ENCODE measurements at places on chromosomes 13 and 19.

DNA sequence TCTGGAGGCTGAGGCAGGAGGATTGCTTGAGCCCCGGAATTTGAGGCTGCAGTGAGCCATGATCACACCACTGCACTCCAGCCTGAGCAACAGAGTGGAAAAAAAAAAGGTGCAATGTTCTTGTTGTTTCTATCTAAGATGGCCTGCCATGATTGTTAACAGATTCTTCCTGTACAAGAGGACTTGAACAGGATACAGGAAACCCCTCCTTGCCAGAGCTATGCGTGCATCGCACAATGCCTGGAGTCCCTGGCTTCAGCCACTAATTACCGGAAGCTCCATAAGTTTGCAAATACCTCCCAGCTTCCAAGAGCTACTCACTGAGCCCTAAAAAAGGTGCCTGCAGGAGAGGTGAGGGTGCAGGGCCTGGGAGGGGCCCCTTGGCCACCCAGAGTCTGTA lies 13.1 kb upstream of the HIF3A start:
- no peak for DNase-seq

- no peak for DNase-seq
Measured at GRCh38 chr13:113978741-113979481, 5.0 kb upstream of the C13orf46 start.

GRCh38 chr19:39252458-39252857 lies 3.8 kb upstream of the IFNL4 start:
- no peak for DNase-seq

- no peak for DNase-seq
Measured at GRCh38 chr13:103762523-103762922, 696.3 kb upstream of the SLC10A2 start.

GRCh38 chr19:2246801-2247361 lies 2.2 kb upstream of the AMH start:
- no peak for DNase-seq

GRCh38 chr19:32104850-32105235 lies 240.6 kb upstream of the ZNF507 start:
- DNase-seq: no peak

- no peak for DNase-seq
Measured at GRCh38 chr19:41261474-41262190, 2.5 kb upstream of the HNRNPUL1 start.

DNA sequence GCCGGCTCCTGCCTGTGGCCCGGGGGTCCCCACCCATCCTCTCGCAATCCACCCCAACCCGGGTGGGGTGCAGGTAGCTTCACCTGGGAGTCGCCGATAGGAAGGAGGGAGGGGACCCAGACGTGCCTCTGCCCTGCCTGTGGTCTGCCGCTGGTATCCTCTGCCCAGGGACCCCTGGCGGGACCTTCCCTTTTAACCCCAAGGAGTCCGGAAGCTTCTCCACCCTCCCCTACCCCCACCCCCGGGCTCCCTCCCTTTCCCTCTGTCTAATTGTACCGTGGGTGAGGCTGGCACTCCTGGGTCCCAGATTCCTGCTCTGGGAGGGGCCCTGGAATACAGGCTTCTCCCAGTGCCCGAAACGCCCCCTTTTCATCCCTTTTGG lies at the start of gene KLK10:
Gene KLK10 (minus strand): TSS at position 166 of the 382 bp plus-strand sequence. CDS start 579 bp downstream, outside the sequence.
- no peak for DNase-seq

DNA sequence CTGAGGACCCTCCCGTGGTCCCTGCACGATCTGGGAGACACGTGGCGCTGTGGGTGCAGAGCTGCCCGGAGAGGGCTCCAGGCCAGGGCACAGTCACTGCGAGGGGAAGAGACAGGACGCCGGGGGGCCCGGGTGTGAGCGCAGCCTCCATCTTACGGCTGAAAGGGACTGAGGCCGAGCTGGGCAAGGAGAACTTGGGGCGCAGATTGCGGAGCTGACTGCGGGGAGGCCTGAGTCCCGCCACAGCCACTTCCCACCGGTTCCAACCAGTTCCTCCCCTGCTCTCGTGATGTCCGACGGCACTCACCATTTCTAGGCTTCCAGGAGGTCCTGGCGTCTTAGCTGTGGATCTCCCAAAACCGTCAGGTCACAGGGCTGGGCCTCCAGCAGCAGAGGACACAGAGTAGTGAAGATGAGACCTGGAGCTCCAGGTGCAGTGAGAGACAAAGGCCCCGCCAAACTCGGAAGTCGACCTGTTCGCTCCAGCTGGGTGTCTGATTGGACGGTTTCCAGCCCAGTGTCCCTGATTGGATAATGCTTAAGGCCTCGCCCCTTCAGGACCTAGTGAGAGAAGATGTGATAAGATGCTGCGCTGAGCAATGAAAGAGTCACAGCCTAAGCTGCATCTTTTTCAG lies 4.8 kb upstream of the ZNF253 start:
- DNase-seq: peak; percentile 20

- no peak for DNase-seq
Measured at GRCh38 chr13:46666727-46667456, 113.9 kb downstream of the LRCH1 start.

GRCh38 chr13:98719527-98720250 lies 32.8 kb downstream of the SLC15A1 start:
- no peak for DNase-seq

DNA sequence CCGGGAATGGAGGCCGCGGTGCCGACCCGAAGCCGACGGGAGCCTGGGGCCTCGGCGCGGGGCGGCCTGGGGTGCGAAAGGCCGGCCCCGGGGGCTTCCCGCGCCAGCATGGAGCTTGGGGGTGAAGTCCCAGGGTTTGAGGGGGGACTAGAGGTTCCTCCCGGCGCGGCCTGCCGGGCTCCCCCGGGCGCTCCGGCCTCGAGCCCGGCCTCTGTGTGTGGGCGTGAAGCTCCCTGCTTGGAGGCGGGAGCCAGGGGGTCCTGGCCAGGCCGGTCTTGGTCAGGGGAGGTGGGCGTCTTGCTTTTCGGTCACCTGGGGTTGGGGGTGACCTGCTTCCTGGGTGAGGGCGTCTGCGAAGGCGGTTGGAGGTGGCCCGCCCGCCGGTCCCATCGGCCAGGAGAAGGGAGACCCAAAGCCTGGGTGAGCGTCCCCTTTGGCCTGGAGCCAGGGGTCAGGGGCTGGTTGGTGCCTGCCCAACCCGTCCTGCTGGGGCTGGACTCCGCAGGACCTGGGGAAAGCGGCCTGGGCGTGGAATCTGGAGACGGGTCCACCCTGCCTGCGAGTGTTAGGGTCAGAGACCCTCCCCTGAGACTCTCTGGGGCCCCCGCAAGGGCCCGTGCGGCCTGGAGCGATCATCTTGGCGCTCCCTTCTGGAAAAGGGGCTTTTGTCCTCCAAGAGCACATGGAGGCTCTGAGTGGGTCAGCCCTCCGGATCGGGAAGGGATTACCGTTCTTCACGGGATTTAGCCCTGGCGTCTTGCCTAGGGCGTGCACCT lies 535 bp downstream of the BSG start:
- no peak for DNase-seq

GRCh38 chr19:32363175-32363574 lies 17.8 kb downstream of the ZNF507 start:
- DNase-seq: no peak

GRCh38 chr19:44988896-44989556 lies 12.2 kb upstream of the RELB start:
- peak; percentile 42 for DNase-seq
